Peyer's patch (tissue), 4 donors: ENCODE measurements at places on chromosomes 7 and 10. TPM values are rescaled to one million over a fixed set of nuclear protein-coding genes. Genes with fewer than 3 reads are reported as not detected.

- DNase-seq: no peak
- no peaks in the 10 kb centered on the region for H3K36me3 ChIP-seq
- no peaks in the 10 kb centered on the region for H3K4me1 ChIP-seq
- no peak overlapping the region for H3K4me3 ChIP-seq
- no peaks in the 10 kb centered on the region for H3K27me3 ChIP-seq
Measured at GRCh38 chr7:17530244-17530643, 231.8 kb downstream of the AHR start.

GRCh38 chr7:142646386-142647140 lies 102.7 kb upstream of the PRSS1 start:
- DNase-seq: no peak
- no peaks in the 10 kb centered on the region for H3K27me3 ChIP-seq
- H3K36me3 ChIP-seq: no peaks in the 10 kb centered on the region
- no peaks in the 10 kb centered on the region for H3K4me1 ChIP-seq
- no peak overlapping the region for H3K27ac ChIP-seq
- H3K4me3 ChIP-seq: no peak overlapping the region

DNA sequence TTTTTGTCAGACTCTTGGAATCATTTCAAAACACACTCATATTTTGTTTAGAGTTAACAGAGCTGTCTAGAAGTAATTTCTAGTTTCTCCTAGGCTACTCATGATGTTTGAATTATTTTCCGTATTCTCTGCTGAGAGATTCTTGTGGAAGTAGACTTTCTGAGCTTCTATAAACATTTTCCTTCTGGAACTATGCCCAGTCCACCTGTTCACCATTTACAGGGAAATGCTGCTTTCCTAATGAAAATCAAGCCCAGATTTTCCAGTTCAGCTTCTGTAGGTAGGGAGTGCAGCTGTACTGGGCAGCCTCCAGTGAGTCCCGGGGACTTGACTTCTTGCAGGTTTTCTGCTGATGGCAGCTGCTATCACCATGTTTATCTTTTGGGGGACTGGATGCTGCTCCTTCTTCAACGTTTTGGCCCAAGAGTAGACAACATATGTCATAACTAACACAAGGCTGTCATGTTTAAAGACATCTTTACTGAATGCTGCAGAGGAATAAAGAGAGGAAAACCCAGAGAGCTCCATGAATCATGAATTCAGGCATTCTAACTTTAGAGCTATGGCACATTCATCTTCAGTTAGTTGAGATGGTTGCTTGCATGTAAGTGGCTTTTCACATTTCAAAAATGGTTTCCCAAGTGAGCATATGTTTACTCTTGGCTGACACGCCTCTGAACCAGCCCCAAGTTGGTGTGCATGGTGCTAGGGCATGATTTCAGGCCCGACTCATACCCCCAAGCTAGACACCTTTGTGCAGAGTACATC lies 85.6 kb downstream of the SDK1 start:
- no peak overlapping the region for H3K27ac ChIP-seq
- H3K4me1 ChIP-seq: no peaks in the 10 kb centered on the region
- no peaks in the 10 kb centered on the region for H3K27me3 ChIP-seq
- no peak for DNase-seq
- no peak overlapping the region for H3K4me3 ChIP-seq

GRCh38 chr7:36096460-36097095 lies 56.5 kb upstream of the EEPD1 start:
- H3K27me3 ChIP-seq: no peaks in the 10 kb centered on the region
- no peak for DNase-seq
- H3K4me1 ChIP-seq: no peaks in the 10 kb centered on the region
- H3K36me3 ChIP-seq: no peaks in the 10 kb centered on the region
- no peak overlapping the region for H3K27ac ChIP-seq
- no peak overlapping the region for H3K4me3 ChIP-seq

DNA sequence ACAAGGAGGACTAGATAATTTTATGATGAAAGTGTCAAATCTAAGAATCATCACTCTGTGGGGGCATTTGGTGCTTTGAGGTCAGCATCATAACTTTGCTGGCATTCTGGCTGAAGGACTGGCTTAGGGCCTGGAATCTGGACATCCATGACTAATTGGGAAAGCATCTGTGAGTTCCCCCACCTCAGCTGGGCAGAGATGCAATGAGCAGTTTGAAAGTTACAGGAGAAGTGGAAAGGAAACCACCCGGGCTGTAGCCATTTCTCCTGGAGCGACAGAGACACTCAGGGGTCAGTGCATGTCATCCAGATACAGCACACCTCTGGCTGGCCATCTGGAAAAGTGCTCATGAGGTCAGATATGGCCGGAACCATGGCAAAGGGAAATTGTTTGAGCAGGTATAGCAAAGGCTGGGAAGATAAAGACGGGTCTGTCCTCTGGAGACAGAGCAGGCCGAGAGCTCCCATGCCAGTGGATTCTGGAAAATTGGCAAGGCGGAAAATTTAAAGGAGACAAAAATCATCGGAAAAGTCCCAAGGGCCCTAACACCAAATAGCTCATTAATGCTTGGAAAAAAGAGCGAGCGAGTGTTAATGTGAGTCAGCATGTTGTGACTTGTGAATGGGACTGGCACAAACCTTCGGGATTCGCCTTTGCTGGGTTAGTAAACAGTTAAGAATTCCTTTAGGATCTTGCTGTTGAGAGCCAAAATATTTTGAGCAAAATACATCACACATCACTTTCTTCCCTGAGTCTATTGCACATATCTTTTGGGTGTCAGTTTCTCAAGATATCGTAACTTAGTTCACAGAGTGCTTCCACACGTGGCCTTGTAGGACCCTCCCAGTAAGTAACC lies 188.4 kb upstream of the AGK start:
- no peak for DNase-seq
- H3K4me3 ChIP-seq: no peak overlapping the region
- no peak overlapping the region for H3K27ac ChIP-seq
- H3K36me3 ChIP-seq: no peaks in the 10 kb centered on the region
- H3K27me3 ChIP-seq: no peaks in the 10 kb centered on the region

- H3K4me1 ChIP-seq: no peaks in the 10 kb centered on the region
- no peaks in the 10 kb centered on the region for H3K27me3 ChIP-seq
- H3K4me3 ChIP-seq: no peak overlapping the region
- no peak for DNase-seq
- H3K36me3 ChIP-seq: no peaks in the 10 kb centered on the region
- no peak overlapping the region for H3K27ac ChIP-seq
Measured at GRCh38 chr10:90695915-90696676, 161.7 kb downstream of the HTR7 start.

- DNase-seq: no peak
- H3K4me3 ChIP-seq: no peak overlapping the region
- no peaks in the 10 kb centered on the region for H3K36me3 ChIP-seq
- no peaks in the 10 kb centered on the region for H3K4me1 ChIP-seq
- no peak overlapping the region for H3K27ac ChIP-seq
- no peaks in the 10 kb centered on the region for H3K27me3 ChIP-seq
Measured at GRCh38 chr7:107230334-107230733, 61.5 kb downstream of the HBP1 start.

GRCh38 chr10:20007426-20007825 lies 191.2 kb downstream of the PLXDC2 start:
- no peaks in the 10 kb centered on the region for H3K4me1 ChIP-seq
- no peak overlapping the region for H3K27ac ChIP-seq
- H3K36me3 ChIP-seq: no peaks in the 10 kb centered on the region
- H3K4me3 ChIP-seq: no peak overlapping the region
- no peak for DNase-seq

GRCh38 chr7:16804674-16805439 lies at the start of gene AGR2:
TSS of gene AGR2 (minus strand) at chr7:16804999. CDS start at chr7:16801796, 3,203 bp downstream.
- DNase-seq: no peak
- H3K36me3 ChIP-seq: no peaks in the 10 kb centered on the region
- H3K4me1 ChIP-seq: no peaks in the 10 kb centered on the region
- H3K4me3 ChIP-seq: peak within 1 kb of the TSS; percentile 55
- no peak within 1 kb of the TSS for H3K27ac ChIP-seq
- no peaks in the 10 kb centered on the region for H3K27me3 ChIP-seq

DNA sequence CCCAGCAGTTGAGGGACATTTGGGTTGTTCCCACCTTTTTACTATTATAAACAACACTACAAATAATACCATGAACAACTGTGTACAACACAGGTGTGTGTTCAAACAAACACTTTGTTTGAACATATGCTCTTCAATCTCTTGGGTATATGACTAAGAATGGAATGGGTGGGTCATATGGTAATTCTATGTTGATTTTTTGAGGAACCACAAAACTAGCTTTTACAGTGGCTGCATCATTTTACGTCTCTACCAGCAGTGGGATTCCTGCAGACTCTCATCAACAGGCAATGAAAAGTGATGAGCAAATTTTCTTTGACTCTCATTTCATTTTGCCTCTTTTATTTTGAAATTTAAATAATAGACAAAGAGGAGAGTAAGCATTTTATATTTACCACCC lies 116.9 kb upstream of the KLF14 start:
- no peak for DNase-seq
- no peak overlapping the region for H3K4me3 ChIP-seq
- no peak overlapping the region for H3K27ac ChIP-seq
- H3K36me3 ChIP-seq: peaks cover 11% of the 10 kb centered on the region
- no peaks in the 10 kb centered on the region for H3K4me1 ChIP-seq
- no peaks in the 10 kb centered on the region for H3K27me3 ChIP-seq

DNA sequence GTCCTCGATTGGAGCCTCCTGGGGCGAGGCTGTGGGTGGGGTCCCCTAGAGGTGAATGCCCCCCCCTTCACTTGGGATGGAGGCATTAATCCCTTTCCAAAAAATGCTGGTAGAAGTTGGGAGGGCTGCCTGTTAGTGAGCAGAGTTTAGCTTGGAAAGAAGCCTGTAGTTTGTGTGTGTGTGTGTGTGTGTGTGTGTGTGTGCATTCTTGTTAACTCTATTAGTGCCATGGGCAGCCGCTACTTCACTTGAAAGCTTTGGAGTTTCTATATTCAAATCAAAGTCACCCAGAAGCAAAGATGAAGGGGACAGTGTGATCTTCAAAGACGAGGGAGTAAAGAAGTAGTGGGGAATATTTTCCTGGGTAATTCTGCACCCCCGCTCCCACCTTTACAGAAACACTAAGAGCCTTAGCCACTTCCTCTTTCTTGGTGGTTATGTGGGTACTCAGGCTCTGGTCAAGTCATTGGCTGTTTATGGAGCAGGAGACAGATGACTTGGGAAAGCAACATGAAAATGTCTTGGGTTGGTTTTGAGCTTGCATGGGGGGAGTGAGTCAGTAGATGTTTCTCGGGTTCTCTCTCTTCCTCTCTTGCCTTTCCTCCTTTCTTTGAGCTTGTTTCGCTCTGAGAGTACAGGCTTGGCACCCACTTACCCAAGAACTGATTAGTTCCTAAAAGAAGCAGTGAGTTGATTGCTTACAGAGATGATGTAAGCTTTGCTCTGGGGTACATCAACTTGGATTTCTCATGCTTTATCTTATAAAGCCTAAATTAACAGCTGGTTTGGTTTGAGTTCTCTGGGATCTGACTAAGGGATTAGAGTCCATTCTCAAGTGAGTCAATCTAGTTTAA lies 35.9 kb downstream of the TCF7L2 start:
- no peaks in the 10 kb centered on the region for H3K4me1 ChIP-seq
- H3K27me3 ChIP-seq: no peaks in the 10 kb centered on the region
- no peak overlapping the region for H3K27ac ChIP-seq
- no peak overlapping the region for H3K4me3 ChIP-seq
- DNase-seq: no peak

- no peak overlapping the region for H3K27ac ChIP-seq
- no peaks in the 10 kb centered on the region for H3K27me3 ChIP-seq
- no peak for DNase-seq
- no peak overlapping the region for H3K4me3 ChIP-seq
- no peaks in the 10 kb centered on the region for H3K4me1 ChIP-seq
- H3K36me3 ChIP-seq: no peaks in the 10 kb centered on the region
Measured at GRCh38 chr7:23098460-23098859, 7.1 kb upstream of the KLHL7 start.

GRCh38 chr10:49664842-49665355 lies 14.6 kb upstream of the C10orf53 start:
- no peaks in the 10 kb centered on the region for H3K27me3 ChIP-seq
- DNase-seq: no peak
- no peak overlapping the region for H3K4me3 ChIP-seq
- H3K36me3 ChIP-seq: no peaks in the 10 kb centered on the region

DNA sequence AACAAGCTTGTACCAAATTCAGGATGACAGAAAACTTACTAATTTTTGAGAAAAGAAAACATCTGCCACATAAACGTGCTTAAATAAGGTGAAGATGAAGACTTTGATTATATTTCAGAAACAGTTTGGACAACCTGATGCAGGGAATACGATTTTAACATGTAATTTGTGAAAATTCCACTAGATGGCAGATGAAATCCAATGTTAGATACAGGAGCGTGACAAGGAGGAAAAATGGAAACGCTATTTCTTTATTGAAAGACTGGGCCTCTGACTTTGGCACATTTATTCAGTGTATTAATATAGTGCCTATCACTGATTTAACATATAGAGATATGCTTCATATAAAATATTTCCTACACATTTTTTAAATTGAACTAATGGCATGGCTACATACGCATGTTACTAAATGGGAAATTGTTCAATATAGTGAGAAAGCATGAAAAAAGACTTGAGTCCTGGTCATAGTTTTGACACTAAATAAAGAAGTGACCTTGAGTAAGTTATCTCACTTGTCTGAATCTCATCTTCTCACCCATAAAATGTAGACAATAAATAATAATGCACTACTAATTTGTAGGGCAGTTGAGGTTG lies 60.7 kb downstream of the CD36 start:
- H3K4me3 ChIP-seq: no peak overlapping the region
- H3K27me3 ChIP-seq: no peaks in the 10 kb centered on the region
- no peaks in the 10 kb centered on the region for H3K36me3 ChIP-seq
- no peaks in the 10 kb centered on the region for H3K4me1 ChIP-seq

GRCh38 chr10:123741711-123742110 lies 75.6 kb downstream of the GPR26 start:
- H3K36me3 ChIP-seq: no peaks in the 10 kb centered on the region
- no peak overlapping the region for H3K4me3 ChIP-seq
- DNase-seq: peak; percentile 11
- no peaks in the 10 kb centered on the region for H3K4me1 ChIP-seq
- H3K27me3 ChIP-seq: no peaks in the 10 kb centered on the region

DNA sequence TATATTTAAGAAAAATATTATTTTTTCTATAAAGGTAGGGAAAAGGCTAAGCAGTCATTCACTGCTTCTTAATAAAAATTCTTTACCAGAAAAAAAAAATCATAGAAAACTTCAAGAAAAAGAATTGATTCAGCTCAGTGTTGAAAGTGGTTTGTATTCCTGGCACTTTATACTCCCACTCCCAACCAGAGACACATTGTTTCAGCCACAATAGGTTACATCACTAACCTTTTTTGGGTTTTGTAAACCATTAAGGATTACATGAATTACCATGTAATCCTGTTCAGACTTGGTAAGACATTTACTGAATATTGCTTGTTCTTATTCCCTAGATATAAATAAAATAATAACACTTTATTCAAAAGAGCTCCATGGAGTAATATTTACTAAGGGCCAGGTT lies 46.6 kb downstream of the MINPP1 start:
- H3K27ac ChIP-seq: no peak overlapping the region
- H3K4me3 ChIP-seq: no peak overlapping the region
- no peaks in the 10 kb centered on the region for H3K36me3 ChIP-seq
- H3K27me3 ChIP-seq: no peaks in the 10 kb centered on the region
- no peak for DNase-seq

Gene C10orf95
- total RNA-seq: 2.8 TPM

Gene ASZ1
- total RNA-seq: not detected

Gene C10orf67
- total RNA-seq: not detected

Gene GPR85
- not detected for total RNA-seq

Gene FAM180A
- not detected for total RNA-seq

Gene ZNF735
- total RNA-seq: not detected

Gene BAIAP2L1
- total RNA-seq: 31.4 TPM

Gene DGKI
- not detected for total RNA-seq

Gene TAS2R41
- total RNA-seq: not detected

Gene ZNF716
- total RNA-seq: not detected
